Cortex of kidney (tissue), 1 donor: ENCODE measurements at places on chromosomes 4 and X.

GRCh38 chr4:155408796-155409195, 32.0 kb upstream of the MAP9 start:
- no peak for DNase-seq

DNA sequence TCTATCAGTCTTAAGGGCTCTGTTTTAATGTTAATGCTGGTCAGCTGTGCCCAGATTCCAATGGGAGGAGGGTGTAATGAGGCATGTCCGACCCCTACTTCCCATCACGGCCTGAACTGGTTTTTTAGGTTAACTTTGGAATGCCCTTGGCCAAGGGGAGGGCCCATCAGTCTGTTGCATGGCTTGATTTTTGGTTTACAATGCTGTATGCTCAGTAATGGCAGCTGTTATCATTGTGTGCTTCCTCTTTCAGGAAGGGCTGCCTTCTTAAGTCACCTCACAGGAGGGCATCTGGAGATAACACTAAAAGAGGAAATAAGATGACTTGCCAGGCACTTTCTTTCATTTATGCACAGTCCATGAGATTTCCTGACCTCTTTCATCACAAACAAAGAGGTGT, 36.3 kb downstream of the ATXN3L start:
- DNase-seq, result no peak

DNA sequence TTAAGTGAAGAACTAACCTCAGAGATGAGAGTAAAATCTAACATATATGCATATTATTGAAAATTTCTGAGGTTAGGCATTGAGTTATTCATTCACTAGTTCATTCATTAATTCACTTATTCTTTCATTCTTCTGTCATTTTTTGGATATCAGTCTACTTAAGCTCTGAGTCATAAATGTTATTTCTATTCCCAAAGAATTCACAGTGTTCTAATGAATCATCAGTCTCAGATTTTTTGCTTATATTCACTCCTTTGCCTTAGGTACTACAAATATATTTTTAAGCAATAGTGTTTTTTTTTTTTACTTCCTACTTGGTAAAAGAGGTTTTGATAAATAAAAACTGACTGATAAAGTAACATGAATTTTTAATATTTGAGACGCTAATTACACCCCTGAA, 95.2 kb upstream of the DKK2 start:
- DNase-seq, result no peak

DNA sequence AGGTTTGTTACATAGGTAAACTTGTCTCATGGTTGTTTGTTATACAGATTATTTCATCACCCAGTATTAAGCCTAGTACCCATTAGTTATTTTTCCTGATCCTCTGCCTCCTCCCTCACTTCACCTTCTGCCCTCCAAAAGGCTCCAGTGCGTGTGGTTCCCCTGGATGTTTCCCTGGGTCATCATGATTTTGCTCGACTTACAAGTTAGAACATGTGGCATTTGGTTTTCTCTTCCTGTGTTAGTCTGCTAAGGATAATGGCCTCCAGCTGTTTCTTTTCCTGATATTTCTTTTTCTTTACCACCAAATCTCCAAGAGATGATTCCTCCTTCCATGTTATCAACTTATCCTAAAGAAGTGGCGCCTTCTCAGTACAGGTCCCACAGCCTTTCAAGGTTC, 543.1 kb upstream of the ADGRL3 start:
- no peak for DNase-seq

DNA sequence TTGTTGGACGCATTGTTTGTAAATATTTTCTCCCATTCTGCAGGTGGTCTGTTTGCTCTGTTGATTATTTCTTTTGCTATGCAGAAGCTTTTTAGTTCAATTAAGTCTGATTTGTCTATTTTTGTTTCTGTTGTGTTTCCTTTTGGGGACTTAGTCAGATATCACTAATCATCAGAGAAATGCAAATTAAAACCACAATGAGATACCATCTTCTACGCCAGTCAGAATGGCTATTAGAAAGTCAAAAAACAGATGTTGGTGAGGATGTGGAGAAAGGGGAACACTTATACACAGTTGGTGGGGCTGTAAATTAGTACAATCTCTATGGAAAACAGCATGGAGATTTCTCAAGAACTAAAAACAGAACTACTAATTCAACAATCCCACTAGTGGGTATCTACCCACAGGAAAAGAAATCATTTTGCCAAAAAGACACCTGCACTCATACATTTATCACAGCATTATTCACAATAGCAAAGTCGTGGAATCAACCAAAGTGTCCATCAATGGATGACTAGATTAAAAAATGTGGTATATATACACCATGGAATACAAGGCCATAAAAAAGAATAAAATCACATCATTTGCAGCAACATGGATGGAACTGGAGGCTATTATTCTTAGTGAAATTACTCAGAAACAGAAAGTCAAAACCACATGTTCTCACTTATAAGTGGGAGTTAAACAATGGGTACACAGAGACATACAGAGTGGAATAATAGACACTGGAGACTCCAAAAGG, 8.1 kb downstream of the COQ2 start:
- no peak for DNase-seq

- DNase-seq, result no peak
Measured at GRCh38 chr4:36286481-36286871, 5.1 kb downstream of the DTHD1 start.

- DNase-seq, result no peak
Measured at GRCh38 chr4:122819708-122820449, 6.8 kb upstream of the FGF2 start.

DNA sequence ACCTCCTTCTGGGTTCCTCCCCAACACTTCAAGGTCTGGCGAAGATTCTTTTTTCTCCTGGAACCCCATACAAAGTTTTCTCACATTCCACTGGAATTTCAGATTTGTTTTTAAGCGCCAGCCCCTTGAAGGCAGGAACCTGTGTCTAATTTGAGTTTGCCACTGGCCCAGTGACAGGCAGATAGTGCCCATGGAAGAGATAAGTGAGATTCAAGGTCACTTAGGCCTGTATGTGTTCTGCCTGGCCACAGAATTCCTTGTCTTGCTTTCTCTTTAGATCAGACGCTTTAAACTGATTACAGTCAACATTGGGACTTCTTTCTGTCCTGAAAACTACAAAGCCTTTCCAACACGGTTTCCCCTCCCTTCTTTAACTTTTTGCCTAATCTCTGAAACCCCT, 11.2 kb downstream of the ATOH1 start:
- DNase-seq, result no peak

GRCh38 chr4:81052119-81053068, 21.9 kb downstream of the BMP3 start:
- no peak for DNase-seq

DNA sequence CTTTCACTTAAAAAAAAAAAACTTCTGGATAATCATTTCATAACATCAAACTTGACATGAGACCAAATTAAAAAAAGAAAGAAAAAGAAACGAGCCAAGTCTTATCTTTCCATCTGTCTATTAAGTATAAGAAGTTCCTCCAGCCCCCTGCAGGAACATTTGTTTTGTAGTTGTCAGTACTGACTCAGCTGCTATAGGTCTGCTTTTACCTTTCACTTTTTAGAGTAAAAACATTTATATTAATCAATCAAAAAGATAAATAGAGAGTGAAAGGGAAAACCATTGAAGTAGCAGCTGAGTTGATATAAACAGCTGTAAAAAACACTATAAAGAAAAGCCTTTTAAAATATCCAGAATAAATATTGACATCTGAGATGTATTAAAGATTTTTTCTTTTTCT, 46.1 kb downstream of the CCDC158 start:
- no peak for DNase-seq

GRCh38 chr4:167622481-167623240, 388.4 kb upstream of the SPOCK3 start:
- no peak for DNase-seq

DNA sequence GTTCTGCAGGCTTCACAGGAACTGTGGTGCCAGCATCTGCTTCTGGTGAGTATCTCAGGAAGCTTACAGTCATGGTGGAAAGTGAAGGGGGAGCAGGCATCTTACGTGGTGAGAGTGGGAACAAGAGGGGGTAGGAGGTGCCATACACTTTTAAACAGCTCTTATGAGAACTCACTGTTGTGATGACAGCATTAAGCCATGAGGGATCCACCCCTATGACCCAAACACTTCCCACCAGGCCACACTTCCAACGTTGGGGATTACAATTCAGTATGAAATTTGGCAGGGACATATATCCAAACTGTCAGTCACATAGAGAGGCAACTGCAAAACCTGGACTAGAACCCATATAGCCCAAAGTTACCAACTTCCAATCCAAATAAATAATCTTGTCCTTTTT, 43.1 kb upstream of the ZCCHC12 start:
- DNase-seq, result no peak

DNA sequence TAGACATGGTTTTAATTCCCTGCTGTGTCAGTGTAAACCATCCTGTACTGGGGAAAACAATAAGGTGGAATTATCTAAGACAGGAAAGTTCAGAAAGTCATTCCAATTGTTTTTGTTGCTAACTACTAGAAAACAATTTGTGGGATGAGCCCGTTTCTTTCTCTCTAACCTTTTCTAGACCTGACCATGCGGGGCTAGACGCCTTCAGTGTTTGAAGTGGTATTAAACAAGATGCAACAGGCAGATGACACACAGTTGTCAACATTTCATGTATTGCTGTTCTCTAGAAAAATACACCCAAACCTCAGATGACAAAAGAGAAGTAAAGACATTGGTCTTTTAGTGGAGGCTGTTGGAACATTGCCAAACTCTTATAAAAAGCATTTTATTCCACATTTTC, 105.7 kb downstream of the FRAS1 start:
- DNase-seq, result no peak

GRCh38 chrX:108359806-108360602, 78.2 kb downstream of the COL4A6 start:
- DNase-seq, result no peak

GRCh38 chr4:169116270-169116901, 106.3 kb upstream of the CBR4 start:
- DNase-seq, result no peak

- DNase-seq, result no peak
Measured at GRCh38 chrX:101759000-101759399, 99.3 kb upstream of the ARMCX2 start.

DNA sequence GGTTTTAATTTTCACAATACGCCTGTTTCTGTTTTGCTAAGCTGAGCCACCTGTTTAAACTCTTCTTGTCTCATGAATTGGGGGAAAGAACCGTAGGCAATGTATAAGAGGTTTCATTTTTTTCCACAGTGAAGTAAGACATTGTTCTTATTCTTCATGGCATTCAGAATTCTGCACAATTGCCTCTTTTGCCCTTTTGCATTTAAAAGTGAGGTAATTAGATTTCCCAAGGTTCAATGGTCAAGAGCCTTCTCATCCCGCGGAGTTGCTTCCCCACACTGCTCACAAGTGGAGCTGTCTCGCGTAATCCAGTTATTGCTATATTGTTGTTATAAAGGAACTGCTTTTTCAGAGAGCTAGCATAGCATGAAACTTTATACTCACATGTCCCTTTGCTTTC, 90.9 kb upstream of the SPRY1 start:
- DNase-seq, result no peak

- DNase-seq, result no peak
Measured at GRCh38 chrX:9707306-9708033, 58.2 kb downstream of the GPR143 start.

- DNase-seq, result no peak
Measured at GRCh38 chr4:19298998-19299397, 952.7 kb upstream of the SLIT2 start.

- no peak for DNase-seq
Measured at GRCh38 chrX:49184294-49185281, 1.6 kb downstream of the PRICKLE3 start.

DNA sequence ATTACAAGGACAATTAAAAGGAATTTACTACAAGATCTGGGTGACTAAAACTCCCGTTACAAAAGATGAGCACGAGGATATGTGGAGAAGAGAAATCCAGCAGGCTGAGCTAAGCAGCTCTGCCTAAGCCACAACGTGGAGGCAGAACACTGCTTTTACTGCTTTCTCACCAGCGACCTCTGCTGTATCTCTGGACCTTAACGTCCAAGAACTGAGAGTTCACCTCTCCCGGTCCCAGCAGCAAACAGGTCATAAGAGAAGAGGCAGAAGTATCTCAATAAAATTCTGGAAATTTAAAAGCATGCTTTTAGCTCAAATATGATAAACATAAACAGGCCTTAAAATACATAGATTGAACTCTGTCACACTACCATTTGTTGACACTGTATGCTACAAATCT, 81.0 kb downstream of the ADGRA3 start:
- no peak for DNase-seq

DNA sequence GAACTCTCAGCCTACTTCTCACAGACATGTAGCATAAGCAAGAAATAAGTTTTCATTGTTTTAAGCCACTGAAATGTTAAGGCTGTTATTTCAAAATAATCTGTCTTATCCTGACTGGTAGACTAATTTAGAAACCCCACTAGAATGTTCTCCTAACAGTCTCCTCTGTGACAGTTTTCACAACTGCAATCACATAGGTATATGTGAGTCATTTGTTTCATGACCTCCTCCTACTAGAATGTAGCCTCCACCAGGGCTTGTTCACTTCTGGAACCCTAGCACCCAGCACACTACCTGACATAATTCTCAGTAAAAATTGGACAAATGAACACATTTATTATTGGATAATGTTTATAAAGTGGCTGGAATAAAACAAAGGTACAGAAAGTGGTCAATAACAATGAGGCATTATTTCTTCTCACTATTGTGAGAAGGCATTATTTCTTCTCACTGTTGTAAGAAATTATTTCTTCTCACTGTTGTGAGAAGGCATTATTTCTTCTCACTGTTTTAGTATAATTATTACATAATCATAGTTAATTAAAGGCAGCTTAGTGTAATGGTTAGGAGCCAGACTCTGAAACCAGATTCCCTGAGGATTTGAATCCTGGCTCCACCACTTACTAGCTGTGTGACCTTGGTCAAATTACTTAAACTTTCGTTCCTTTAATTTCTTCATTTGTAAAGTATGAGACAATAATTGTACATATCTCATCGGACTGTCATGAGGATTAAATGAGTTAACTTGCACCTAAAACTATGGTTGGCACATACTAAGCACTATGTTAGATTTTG, 251.5 kb downstream of the RASL11B start:
- DNase-seq, result no peak

DNA sequence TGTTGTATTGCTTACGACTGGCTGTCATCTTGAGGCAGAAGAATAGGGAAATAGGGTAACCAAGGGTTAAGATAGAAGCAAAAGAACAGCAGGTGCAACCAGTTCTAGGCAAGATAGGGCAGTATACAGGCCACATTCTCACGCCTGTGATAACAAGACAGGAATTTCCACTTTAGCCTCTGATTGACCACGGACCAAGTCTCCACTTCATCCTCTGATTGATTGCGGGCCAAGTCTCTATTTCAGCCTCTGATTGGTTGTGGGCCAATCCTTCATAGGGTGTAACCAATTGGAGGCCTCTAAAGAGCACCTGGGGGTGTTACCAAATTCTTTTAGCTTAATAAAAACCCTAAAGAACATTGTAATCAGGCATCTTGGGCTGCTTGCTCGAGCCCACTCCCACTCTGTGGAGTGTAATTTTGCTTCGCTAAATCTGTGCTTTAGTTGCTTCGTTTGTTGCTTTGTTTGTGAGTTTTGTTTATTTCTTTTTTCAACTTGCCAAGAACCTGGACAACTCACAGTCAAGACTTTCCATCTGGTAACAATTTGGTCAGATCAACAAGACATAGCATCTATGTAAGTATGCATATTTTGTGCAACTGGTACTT, 8.7 kb upstream of the TBC1D9 start:
- DNase-seq, result no peak
